AG04449 (cell line): ENCODE measurements at places on chromosomes 16 and 17.

- no peak for DNase-seq
Measured at GRCh38 chr17:81396722-81397313, 1.6 kb downstream of the BAHCC1 start.

GRCh38 chr17:37447641-37448040 is 41.0 kb downstream of the TADA2A start:
- DNase-seq = no peak

DNA sequence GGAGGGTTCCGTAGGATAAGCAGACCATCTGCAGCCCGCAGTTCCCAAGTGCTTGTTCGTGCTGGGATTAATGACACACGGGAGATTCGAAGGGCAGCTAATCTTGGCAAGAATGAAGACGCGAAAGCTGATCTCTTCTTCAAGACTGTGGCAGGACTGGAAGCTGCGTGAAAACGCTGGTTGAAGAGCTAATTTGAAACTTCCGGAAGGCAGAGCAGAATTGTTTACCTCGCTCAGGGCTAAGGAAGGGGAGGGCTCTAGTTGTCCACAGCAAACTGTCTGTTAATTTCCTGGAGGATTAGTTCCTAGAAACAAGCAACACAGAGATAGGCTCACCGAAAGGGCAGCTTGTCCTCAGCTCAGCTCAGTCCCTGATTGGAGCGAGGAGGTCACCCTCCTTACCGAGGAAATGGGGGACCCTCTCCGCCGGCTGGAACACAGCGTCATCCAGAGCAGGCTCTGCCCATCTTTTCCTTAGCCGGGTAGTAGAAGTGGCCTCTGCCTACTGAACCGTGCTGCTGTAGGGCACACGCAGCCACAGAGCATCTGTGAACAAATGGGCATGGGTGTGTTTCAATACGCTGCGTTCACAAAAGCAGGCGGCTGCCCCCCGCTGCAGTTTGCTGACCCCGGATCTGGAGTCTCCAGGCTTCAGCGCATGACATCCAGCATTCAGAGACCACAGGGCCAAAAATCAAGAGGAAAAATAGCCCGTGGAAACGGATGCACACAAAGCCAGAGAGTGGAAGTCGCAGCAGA is 16.7 kb upstream of the BAIAP2 start:
- DNase-seq = no peak

DNA sequence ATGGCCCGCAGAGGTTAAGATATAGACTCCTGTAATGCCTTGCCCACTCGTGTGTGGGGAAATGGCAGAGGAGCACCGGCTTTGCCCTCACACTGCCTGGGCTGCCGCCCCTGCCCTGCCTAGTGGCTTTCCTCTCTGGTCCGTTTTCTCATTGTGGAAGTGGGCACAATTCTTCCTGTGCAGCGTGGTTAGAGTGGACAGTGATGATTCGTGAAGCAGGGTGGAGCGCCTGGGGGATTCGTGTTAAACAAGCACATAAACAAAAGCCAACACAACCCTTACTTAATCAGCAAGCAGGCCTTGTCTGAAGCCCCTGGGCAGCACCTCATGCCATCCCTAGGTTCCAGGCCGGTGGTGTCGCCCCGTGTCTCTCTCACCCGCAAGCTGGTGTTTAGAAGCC is 269.7 kb downstream of the SEC14L1 start:
- DNase-seq = no peak

GRCh38 chr17:969811-970355 is 9.7 kb downstream of the NXN start:
- DNase-seq = no peak

GRCh38 chr17:70251706-70252105 is 82.4 kb downstream of the KCNJ2 start:
- no peak for DNase-seq

- no peak for DNase-seq
Measured at GRCh38 chr17:72240333-72240732, 119.5 kb downstream of the SOX9 start.

GRCh38 chr16:6573577-6573976 is 759.1 kb upstream of the RBFOX1 start:
- no peak for DNase-seq

DNA sequence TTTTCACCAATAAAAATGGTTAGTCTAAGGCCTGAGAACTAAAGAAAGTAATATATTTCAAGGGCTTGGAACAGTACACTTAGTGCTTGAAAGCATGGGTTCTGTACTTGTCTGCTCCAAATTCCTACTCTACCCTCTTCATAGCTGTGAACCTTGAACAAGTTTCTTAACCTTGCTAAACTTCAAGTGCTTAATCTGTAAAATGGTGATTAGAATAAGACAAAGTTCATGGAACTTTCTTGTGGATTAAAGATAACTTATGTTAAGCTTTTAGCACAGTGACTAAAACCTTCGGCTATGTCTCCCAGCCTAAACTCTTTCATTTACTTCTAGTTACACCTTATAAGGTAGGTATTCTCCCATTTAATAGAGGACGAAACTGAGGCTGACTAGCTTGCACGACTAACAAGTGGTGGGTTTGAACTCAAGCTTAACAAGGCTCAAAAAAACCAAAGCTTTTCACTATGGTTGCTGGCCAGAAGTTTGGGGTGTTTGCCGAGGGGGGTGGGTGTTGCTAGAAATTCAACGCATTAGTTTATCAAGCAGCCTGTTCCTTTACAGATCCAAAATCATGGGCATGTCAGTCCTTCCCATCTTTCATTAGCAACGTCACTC is 28.8 kb downstream of the CDRT4 start:
- no peak for DNase-seq

GRCh38 chr16:68450741-68451255 is 2.5 kb upstream of the SMPD3 start:
- no peak for DNase-seq

DNA sequence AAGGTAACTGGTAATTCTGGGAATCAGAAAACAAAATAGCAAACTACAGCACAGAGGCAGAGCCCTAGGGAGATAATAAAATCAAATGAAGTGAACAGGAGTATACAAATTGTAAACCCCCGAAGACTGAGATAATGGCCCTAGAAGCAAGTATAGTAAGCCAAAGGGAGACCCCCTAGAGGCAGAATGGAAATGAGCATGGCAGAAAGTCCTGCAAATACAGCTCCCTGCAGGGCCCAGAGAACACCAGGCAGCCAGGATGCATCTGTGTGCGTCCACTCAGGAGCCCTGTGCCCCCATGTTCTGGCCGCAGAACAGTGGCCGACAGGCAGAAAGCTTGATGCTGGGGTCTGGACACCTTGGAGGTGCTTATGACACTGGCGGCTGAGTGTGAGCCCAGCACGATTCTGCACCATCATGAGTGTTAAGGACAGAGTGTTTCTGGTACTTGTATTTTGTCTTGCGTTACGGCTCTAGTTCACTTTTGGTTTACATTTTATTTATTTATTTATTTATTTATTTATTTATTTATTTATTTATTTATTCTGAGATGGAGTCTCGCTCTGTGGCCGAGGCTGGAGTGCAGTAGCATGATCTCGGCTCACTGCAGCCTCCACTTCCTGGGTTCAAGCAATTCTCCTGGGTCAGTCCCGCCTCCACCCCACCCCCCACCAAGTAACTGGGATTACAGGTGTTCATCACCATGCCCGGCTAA is 48.7 kb downstream of the RGS9 start:
- no peak for DNase-seq

DNA sequence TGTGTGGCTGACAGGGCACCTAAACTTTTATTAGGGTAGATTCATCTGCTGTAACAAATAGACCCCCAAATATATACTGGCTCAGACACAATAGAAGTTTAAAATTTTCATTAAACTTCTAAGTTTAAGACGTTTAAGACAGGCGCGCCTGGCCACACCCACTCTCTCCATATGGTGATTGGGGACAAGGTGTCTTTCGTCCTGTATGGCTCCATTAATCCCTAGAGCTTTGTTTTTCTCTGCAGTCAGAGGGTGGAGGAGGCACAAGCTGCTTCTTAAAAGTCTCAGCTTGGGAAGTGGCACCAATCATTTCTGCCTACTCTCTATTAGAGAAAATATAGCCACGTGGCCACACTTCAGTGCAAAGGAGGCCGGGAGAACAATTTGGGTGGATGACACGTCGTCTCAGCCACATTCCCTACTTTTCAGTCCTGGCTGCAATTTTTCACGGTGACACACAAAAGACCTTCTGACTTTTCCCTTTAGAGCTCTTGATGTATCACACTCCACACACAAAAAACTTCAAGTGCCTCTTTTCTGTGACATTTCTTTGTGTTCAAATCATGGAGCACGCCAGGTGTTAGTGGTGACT is 125.5 kb upstream of the CACNG3 start:
- DNase-seq = no peak

- DNase-seq = no peak
Measured at GRCh38 chr16:26365161-26365940, 673.6 kb downstream of the HS3ST4 start.

GRCh38 chr17:79955691-79956440 is 79.8 kb downstream of the TBC1D16 start:
- no peak for DNase-seq

DNA sequence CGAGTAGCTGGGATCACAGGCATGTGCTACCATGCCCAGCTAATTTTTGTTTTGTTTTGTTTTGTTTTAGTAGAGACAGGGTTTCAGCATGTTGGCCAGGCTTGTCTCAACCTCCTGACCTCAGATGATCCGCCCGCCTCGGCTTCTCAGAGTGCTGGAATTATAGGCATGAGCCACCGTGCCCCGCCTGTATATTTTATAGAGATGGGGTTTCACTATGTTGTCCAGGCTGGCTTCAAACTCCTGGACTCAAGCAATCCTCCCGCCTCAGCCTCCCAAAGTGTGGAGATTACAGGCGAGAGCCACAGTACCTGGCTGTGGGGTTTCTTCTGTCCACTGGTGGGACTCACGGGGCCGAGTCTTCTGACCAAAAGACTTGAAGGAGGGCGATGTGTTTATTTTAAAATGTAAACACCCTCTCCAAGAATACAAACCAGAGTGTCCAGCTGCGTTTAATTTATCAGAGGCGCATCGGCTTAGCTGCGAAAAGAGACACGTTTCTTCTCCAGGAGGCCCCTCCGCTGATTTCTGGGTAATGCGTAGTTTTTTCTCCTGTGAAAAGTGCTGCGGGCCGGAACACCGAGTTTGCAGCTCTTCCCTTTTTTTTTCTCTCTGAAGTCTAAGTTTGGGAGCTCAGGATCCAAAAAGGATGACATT is 86.9 kb upstream of the CIBAR2 start:
- DNase-seq = no peak

GRCh38 chr17:39244600-39245570 is 19.1 kb upstream of the STAC2 start:
- DNase-seq = no peak

- DNase-seq = no peak
Measured at GRCh38 chr17:16928406-16929034, 43.4 kb downstream of the TNFRSF13B start.

- DNase-seq = no peak
Measured at GRCh38 chr16:37511-37910, 15.9 kb downstream of the POLR3K start.

GRCh38 chr16:51155820-51156806 is 5.0 kb upstream of the SALL1 start:
- no peak for DNase-seq

- DNase-seq = no peak
Measured at GRCh38 chr17:74642995-74643394, 19.5 kb upstream of the CD300E start.

DNA sequence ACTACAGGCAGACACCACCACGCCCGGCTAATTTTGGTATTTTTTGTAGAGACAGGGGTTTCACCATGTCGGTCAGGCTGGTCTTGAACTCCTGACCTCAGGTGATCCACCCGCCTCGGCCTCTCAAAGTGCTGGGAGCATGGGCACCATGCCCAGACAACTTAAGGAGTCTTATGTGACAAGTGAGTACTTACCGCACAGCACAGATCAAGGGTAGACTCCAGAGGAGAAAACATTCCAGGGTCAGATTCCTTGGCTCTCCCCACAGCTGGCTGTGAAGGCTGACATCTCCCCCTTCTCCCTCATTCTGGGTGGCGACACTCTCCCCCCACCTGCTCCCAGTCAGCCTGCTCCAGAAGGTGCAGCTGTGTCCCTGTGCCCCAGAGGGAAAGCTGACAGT is 10.6 kb downstream of the ZSCAN10 start:
- DNase-seq = no peak

- DNase-seq = no peak
Measured at GRCh38 chr16:391885-392335, 5.1 kb upstream of the NME4 start.

DNA sequence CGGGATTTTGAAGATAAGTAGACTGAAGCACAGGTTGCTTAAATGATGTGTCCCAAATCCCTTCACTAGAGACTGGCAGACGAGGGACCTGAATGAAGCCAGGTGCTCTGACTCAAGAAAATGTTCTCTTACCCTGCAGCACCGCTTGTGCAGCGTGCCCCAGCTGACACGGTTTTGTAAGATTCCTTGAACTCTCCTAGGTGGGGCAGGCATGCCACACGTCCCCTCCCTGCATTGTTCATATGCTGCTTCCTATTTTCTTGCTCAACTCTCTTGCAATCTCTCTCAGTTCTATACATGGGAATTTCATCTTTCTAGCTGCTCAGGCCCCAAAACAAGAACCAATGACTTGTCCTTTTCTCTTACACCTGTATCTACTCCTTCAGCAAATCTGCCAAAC is 22.1 kb upstream of the HNF1B start:
- no peak for DNase-seq

DNA sequence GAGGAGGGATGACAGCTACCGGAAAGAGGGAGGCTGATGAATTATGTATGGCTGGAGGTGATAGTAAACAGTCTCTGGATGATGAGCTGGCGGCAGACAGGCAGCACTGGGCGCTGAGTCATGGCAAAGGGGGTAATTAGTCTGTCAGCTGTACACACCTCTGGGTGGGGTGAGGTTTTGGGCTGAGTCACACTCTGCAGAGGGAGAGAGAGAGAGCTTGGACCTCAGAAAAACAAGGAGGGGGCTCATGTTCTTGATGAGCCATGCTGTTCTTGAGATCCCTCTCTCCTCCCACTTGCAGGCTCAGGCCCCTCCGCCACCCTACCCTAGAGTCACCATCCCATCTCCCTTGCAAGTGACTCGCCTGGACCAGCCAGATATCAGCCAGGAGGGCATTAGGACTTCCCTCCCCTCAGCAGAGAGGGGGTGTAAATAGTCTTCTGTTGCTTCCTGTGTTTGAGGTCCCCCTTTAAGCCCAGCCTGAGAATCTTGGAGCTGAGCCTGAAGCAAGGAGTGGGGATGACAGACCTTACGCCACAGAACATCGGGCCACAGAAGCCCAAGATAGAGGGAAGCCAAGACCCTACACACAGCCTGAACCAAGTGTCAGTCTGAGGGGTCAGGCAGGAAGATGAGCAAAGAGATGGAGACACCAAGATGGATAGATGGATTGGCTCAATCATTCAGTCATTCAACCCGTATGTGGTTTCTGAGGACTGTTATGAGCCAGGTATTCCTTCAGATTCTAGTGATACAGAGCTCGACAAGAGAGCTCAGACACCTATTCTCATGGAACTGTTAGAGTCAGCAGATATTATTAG is 383.2 kb upstream of the CCL2 start:
- no peak for DNase-seq

- no peak for DNase-seq
Measured at GRCh38 chr17:72514891-72515290, 394.1 kb downstream of the SOX9 start.
